Dermis blood vessel endothelial cell (primary cell): ENCODE measurements at places on chromosomes 1 and 21. TPM values are rescaled to one million over a fixed set of nuclear protein-coding genes. Genes with fewer than 3 reads are reported as not detected.

- peak; percentile 56 for DNase-seq
Observed at GRCh38 chr1:172960454-172961208, 90.1 kb downstream of the TNFSF18 start.

DNA sequence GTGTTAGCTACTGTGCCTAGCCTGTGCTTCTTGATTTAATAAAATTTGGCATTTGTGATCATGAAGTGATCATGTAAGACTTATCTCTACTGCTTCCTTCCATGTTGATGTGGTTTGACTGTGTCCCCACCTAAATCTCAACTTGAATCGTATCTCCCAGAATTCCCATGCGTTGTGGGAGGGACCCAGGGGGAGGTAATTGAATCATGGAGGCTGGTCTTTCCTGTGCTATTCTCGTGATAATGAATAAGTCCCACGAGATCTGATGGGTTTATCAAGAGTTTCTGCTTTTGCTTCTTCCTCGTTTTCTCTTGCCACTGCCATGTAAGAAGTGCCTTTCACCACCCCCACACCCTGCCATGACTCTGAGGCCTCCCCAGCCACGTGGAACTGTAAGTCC, at the start of gene OVAAL:
TSS of gene OVAAL (plus strand) at position 301 of the 400 bp plus-strand sequence.
- no peak for DNase-seq

DNA sequence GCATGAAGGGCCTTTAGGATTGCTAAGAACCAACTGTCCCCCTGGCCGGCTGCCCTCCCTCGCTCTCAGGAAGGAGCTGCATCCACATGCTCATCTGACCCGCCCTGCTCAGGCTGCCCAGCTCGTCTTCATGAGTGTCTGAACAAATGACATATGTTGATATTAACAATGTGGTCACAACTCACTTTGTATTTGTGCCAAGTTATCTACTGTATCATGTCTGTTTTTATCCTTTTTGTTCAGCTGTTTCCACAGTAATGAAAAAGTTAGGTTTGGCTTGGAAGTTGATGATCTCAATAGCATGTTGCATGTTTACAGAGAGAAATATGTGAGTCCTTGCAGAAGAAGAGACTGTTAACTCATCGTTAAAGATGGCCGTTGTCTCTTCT, 75.1 kb downstream of the PHTF1 start:
- DNase-seq: peak; percentile 60

DNA sequence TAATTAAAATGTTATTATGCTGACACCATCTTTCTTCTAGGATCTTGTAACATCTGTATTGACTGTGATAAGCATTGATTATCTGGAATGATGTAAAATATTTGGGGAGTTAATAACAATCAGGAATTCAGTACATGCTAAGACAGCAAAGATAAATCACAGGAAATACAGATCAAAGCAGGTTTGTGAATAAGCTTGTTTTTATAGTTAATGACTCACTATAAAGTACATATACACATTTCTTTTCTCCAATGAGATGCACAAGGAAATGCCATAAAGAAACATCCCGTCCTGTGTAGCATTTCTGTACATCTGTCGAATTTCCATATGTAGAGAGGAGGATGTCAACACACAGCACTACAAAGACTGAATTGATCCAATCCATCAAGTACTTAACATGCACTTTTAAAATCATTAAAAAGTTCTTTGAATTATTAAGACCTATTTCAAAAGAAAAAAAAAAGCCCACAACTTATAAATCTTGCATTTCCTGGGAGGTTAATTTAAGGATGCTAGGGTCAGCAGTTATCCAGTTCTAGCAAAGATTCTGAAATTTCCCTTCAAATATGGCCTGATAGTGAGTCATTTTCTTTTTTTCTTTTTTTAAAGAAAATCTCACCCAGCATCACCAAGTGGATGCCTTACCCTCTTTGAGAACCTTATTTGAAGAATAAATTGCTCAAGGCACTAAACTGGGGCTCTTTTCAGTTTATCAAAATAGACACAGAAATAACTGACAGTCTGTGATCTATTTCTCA, 243.2 kb upstream of the NR5A2 start:
- DNase-seq: peak; percentile 27

DNA sequence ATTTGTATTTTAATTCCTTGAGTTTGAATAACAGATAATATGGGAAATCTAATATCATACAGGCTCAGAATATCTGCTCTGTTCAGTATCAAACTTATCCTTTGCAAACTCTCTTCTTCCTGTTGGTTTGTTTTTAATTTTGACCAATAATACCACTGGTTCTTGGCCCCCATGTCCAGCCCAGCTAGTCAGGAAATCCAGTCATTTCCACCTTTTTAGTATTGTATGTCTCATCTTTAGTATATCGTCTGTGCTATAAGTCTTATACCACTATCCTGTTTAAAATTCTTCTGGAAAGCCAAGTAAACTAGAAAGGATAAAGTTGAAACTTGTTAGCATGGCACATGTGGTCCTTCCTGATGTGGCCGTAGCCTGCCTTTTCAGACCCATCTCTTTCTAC, 10.7 kb downstream of the SCCPDH start:
- peak; percentile 71 for DNase-seq

GRCh38 chr1:17276568-17276967, 27.7 kb downstream of the PADI3 start:
- peak; percentile 72 for DNase-seq

DNA sequence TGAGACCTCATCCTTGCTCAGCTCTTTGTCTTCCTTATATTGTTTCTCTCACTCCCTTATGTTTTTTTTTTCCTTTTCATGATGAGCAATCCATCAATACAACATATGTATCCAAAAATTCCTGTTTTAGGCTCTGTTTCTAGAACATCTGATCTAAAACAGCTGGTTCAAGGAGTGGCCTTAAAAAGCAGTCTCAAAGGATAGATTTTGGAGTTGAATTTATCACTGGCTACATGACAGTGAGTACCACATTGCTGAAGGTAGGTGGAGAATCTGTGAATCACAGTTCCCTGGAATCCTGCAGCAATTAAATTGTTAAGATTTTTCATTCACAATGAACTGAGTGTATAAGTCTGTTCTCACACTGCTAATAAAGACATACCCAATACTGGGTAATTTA, 155.8 kb upstream of the ADAMTS5 start:
- DNase-seq: no peak

DNA sequence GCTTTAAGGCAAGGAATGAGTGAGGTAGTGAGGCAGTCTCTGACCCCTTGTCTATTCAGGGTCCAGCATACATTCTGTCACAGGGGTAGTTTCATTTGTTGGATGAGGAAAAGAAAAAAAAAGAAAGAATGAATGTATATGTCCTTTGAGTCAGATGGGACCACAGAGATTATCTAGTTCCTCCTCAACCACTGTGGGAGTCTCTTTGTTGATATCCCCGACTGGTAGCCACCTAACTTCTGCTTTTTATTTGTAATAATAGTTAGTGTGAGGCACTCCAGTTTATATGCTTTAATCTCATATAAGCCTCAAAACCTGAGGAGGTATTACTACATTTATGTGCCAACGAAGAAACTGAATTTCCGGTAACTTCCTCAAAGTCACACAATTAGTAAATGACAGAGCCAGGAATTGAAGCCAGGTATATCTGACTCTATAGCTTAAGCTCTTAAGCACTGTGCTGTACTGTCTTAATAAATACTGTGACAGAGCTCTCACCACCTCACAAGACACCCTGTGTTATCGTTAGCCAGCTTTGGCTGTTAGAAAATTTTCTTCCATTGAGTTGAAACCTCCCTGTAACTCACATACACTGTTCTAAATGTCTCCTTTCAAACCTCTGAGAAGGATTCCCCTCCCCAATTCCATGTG, 82.2 kb downstream of the MDM4 start:
- DNase-seq: no peak

DNA sequence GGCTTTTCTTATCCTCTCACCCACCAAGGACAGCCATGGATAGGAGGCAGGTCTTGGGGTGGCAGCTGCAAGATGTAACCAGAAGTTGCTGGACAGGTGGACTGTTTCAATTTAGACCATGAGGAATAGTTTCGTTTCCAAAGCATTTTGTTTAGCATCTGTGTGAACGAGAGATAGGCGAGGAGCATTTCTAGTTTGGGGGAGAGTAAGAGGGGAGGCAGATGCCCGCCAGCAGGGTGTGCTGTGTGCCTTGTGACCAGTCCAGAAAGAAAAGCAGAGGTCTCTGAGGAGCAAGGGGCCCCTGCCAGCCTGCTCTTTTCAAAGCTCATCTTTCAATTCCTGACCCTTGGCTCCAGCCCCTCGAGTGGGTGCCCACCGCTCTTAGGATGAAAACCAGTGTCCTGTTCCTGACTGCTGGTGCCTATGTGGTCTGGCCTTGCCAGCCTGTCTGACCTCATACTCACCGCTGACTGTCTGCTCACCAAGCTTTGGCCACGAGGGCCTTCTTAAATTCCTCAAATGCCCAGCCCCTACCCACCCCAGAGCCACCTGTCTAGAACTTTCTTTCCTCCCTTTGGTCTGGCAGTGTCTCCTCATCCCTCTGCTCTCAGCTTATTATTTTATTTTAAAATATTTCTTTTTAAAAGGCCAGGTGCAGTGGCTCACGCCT, 8.5 kb downstream of the SERINC2 start:
- peak; percentile 42 for DNase-seq

DNA sequence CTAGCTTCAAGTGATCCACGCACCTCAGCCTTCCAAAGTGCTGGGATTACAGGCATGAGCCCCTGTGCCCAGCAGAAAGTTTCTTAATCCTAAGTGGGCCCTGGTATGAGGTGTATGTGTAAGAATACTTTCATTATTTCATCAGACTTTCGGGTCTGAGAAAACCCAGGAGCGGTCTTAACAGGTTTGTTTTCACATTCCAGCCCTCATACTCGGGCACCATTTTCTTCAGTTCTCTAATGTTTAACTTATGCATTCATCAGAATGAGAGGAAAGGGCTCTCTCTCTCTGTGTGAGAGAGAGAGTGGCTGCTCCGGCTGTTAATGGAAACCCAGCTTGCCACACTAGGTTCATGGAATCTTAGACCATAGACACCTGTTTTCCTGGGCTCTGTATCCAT, 4.2 kb upstream of the PADI1 start:
- DNase-seq: no peak

GRCh38 chr21:40723966-40724365, 123.0 kb downstream of the DSCAM start:
- DNase-seq: no peak

- DNase-seq: no peak
Observed at GRCh38 chr1:42592811-42593210, 65.4 kb upstream of the PPIH start.

DNA sequence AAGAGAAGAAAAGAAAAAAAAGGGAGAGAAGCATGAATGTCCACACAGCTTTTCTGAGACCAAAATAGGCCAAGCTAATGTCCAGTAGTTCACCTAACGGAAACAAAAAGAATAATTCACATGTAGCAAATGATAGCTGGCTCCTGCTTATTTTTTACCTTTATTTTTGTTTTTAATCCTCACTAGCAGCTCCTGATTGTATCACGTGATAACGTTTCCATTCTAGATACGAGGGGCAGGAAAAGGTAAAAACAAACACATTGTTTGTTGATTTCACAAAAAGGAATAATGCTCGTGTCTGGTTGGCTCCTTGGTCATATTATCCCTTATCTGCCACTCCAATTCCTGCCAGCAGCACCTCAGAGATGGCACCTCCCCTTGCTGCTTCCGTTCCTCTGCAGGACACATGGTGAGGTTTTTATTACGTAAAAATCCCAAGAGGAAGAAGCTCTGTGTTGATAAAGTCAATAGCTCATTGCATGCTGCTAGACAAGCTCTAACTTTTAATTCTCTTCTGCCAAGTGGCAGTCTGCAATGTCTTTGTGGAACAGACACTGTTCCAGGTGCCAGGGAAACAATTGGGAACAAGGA, 201.7 kb downstream of the CRB1 start:
- no peak for DNase-seq

GRCh38 chr1:110091381-110091780, 20.9 kb upstream of the UBL4B start:
- DNase-seq: no peak

GRCh38 chr1:196361112-196361714, 247.0 kb downstream of the KCNT2 start:
- DNase-seq: no peak

- DNase-seq: peak; percentile 16
Observed at GRCh38 chr1:46530791-46531409, 20.5 kb downstream of the KNCN start.

DNA sequence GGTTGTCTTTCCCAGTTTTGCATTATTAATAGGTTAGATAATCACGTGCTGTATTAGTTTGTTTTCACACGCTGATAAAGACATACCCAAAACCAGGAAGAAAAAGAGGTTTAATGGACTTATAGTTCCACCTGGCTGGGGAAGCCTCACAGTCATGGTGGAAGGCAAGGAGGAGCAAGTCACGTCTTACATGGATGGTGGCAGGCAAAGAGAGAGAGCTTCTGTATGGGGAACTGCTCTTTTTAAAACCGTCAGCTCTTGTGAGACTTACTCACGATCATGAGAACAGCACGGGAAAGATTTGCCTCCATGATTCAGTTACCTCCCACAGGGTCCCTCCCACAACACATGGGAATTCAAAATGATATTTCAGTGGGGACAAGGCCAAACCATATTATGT, 2.3 kb upstream of the VCAM1 start:
- no peak for DNase-seq

GRCh38 chr1:201771466-201771865, 57.5 kb upstream of the IPO9 start:
- DNase-seq: no peak

GRCh38 chr1:113456967-113457366, 66.7 kb downstream of the MAGI3 start:
- peak; percentile 95 for DNase-seq

GRCh38 chr1:37240897-37241296, 206.6 kb upstream of the GRIK3 start:
- no peak for DNase-seq

DNA sequence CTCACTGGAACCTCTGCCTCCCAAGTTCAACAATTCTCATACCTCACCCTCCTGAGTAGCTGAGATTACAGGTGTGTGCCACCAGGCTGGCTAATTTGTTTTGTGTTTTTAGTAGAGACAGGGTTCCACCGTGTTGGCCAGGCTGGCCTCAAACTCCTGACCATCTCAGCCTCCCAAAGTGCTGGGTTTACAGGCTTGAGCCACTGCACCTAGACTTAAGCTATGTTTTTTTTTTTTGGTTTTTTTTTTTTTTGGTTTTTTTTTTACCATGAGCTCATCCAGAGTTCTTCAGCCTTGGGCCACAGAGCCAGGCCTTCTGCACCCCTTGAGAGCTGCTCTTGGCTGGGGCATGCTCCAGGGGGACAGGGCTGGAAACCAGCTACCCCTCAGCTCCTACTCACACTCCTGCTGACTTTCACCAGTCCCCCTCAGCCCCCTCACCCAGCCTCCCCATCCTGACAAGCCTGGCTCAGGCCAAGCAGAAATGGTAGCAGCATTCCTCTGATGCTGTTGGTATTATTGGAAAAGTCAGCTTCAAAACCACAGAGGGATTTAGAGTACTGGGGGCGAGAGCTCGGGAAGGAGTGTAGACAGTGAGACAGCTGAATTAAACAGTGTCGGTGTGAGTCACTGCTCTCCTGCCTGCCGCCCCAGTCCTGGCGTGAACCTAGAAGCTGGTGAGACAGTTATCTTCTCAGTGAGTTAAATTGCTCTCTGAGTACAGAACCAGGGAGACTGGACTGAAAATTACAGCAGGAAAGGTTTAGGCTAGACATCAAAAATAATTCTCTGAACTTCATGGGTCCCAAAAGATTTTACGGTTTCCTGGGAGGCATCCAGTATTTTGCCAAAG, 63.7 kb downstream of the NAV1 start:
- peak; percentile 73 for DNase-seq

GRCh38 chr1:23720256-23720995, 22.8 kb upstream of the ELOA start:
- no peak for DNase-seq

Gene ANKRD45
- total RNA-seq: 0.05 and 0.17 TPM in 2 replicates

Gene SLC45A3
- total RNA-seq: 23.7 and 34.9 TPM in 2 replicates

Gene NPR1
- total RNA-seq: 54.4 and 56.5 TPM in 2 replicates

Gene GBP1
- total RNA-seq: 24.8 and 27.6 TPM in 2 replicates

Gene ANKRD34A
- under 0.01 TPM in 2 replicates for total RNA-seq

Gene TRIM63
- not detected in 2 replicates for total RNA-seq

Gene CDKN2C
- total RNA-seq: 10.0 and 18.5 TPM in 2 replicates

Gene RAB4A
- total RNA-seq: 22.1 and 25.8 TPM in 2 replicates

Gene C1orf53
- total RNA-seq: 2.0 and 2.7 TPM in 2 replicates
